Stimulated activated naive CD4-positive, alpha-beta T cell (primary cell): ENCODE measurements at places on chromosomes 3 and 15.

GRCh38 chr3:120064641-120065040 lies 29.6 kb downstream of the GSK3B start:
- DNase-seq, result no peak

GRCh38 chr15:34606545-34606944 lies 23.1 kb upstream of the GOLGA8B start:
- no peak for DNase-seq

GRCh38 chr3:73719413-73719851 lies 94.7 kb upstream of the PDZRN3 start:
- no peak for DNase-seq

- DNase-seq, result no peak
These were observed 37.1 kb upstream of the XRN1 start for GRCh38 chr3:142484912-142485435.

DNA sequence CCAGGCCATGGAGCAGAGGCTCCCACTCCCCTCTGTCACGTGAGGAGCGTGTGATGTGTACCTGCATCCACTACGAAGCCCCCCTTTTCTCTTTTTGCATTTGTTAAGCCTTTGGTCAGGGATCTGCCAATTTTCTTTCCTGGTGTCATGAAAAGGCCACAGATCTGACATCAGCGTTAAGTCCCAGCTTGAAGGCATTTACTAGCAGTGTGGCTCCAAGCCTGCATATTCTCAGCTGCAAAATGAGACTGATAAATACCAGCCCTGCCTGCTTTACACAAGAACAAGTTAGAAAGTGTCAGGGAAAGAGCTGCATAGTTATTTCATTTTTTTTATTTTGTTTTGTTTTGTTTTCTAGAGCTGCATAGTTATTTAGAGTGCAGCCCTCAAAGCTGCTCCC lies 2.3 kb upstream of the ANKRD63 start:
- DNase-seq, result no peak

GRCh38 chr15:57306944-57307411 lies 69.3 kb upstream of the CGNL1 start:
- DNase-seq, result no peak

- no peak for DNase-seq
These were observed 72.1 kb upstream of the PHLDB2 start for GRCh38 chr3:111786922-111787321.

- DNase-seq, result no peak
These were observed 10.2 kb upstream of the GATA2 start for GRCh38 chr3:128503164-128503651.

GRCh38 chr3:134985864-134986715 lies 191.0 kb downstream of the EPHB1 start:
- DNase-seq, result no peak

DNA sequence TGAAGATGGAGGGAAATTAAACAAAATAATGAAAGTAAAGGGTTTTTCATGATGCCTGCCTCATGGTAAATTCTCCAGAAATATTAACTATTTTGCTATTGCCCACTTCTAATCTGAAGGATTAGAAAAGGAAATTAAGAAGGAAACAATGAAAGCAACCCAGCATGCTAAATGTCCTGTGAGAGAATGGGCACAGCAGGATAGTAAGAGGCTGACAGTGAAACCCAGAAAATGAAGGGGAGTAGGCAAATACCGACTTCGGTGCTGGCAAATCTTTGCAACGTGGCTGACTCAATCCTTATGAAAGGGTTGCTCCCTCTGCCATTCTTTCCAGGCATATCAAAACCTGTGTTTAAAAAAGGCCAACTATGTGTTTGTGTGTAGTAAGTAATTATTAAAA lies 147.5 kb upstream of the SYNPR start:
- no peak for DNase-seq

DNA sequence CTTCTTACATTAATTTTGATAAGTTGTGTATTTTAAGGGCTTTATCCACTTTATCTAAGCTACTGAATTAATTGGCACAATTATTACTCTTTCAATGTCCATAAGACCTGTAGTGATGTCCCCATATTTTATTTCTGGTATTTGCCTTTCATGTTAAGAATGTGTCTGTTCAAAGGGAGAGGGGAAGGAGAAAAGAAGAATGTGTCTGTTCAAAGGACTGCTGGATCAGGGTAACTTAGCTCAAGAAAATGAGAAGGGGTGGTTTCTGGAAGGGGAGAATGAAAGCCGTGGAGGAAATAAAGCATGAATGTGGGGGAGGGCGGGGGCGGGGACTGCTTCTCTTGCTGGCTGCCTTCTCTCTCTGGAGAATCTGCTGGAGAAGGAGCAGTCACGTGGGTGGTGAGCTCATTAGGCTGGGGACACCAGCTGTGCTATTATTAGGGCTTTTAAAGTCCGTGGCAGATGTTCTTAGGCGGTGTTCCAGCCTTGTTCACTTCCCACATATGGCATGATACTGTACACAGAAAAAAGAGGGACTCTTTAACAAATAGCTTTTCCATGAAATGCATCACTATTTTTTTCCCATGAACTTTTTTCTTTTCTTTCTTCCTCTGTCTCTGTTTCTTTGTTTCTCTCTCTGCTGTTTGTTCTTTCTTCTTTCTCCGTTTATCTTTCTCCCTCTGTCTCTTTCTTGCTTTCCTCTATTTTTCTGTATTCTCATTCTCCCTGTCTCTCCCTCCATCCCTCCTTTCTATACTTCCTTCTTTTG lies 63.7 kb upstream of the ULK4 start:
- DNase-seq, result no peak

DNA sequence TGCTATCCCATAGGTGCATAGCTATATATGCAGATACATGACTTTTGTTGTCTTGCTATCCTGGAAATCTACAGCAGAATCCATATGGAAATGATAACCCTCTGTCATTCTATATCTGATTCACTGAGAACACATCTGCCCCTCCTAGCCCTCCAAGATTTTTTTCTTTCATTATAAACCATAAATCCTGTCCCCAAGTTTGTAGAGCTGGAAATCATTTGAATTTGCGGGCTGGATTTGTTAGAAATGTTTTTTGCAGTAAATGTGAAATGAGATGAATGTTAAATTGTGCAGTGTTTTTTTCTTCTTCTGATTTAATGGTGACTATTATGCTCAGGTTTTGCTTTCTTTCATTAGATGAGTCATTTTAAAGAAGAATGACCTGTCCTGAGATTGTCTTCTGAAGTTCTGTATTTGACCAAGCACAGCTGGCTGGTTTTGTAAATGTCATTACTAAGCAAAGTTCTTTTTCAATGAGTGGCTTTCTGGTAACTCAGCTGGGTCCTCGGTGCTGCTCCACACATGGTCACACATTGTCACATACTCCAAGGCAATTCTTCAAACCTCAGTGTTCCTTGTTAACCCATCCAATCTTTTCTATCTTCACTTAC lies 25.3 kb upstream of the ABHD17C start:
- no peak for DNase-seq

GRCh38 chr3:12299026-12299425 lies 10.2 kb downstream of the PPARG start:
- DNase-seq, result no peak

- no peak for DNase-seq
These were observed 28.3 kb upstream of the LYZL4 start for GRCh38 chr3:42438758-42439157.

DNA sequence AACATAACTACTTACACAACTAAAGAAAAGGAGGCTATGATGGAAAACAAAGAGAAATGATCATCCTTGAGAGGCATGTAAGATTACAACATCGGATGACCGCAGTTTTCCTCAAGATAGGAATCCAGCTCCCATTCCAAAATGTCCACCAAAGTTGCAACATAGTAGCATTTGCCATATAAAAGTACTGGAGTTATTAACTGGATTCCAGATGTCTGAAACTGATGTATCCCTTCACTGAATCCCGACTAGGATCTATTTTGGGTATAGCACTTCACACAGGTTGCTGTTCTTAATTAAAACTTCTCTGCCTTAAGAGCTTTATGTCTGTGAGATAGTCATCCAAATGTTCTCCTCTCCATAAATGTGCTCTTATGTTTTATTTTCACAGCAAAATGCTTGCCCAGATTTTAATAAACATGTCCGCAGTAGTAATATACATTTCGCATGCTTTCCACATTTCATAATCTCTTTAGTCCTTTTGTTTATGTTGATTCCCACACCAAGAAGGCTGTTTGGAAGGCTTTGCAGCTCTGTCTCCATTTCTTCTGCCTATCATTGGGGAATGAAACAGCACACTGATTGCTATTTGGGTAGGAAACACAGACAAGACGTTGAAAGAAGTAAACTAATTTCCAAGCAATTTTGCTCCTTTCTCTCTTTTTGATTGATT lies 716.5 kb upstream of the CFAP20DC start:
- DNase-seq, result no peak

GRCh38 chr3:65819896-65820295 lies 218.8 kb downstream of the MAGI1 start:
- DNase-seq, result no peak

DNA sequence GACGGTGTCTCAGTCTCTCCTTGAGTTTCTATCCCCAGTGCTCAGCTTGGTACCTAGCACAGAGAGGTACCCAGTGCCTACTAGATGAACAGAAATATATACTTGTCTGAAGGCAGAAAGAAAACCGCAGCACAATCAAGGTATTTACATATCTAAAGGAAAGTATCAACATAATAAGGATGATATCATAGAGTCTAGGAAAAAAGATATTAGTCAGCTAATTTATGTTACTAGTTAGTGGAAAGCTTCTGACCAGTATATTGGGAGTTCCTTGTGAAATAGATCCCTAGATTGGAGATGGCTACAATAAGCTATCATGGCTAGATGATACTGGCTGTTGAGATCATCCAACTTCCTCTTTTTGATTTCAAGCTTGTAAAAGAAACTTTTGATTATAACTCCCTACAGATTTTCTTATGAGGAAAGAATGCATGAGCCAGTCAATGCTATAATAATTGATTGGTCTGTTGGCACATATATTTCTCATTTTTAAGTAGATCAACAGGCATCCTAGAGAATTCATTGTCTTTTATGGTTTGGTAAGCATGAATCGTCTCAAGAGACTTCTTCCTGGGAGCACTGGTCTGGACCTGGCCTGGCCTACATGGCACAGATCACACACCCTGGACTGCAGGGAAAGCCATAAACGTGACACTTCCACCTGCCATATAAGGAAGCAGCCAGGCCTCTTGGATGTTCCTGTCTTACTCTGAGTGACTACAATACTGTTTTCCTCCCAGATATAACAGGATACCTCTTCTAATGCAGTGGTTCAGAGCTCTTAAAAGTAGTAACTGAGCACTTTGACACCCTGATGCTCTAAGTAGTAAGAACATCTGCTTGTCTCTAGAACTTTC lies 60.7 kb downstream of the IMPG2 start:
- DNase-seq, result no peak

- no peak for DNase-seq
These were observed 2.7 kb downstream of the RFTN1 start for GRCh38 chr3:16510620-16511319.

DNA sequence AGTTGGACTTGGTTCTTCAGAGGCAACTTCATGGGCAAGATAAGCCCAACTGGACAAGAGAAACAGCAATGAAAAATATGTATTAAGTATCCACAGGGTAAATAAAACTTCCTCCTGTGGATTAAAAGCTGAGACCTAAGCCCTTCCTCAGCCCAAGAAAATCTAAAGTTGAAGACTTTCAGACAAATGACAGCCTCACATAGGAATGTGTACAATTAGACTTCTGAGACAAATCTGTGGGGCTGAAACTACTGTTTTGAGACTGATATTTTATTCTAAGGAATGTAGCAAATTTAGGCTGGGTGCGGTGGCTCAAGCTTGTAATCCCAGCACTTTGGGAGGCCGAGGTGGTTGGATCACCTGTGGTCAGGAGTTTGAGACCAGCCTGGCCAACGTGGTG lies 74.2 kb upstream of the IL12A start:
- DNase-seq, result no peak

DNA sequence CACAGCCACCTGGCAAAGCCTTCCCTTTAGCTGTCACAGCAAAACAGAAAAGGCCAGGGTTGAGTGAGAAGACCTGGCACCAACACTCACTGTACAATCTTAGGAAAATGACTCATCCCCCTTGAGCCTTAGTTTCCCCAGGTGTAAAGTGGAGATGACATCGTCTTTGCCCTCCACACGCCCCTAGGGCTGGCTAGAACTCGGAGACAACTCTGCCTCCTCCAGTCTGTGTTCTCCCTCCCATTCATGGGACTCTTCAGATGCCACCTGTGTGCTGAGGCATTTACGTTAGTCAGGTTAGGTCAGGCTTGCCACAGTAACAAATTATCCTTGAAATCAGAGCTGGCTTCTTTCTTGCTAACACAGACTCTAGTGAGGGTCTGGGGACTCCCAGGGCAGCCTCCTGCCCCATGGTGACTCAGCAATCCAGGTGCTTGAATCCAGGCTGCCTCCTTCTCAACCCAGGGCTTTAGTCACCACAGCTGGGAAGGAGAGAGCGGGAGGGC lies 252.6 kb downstream of the PLCL2 start:
- DNase-seq, result no peak

DNA sequence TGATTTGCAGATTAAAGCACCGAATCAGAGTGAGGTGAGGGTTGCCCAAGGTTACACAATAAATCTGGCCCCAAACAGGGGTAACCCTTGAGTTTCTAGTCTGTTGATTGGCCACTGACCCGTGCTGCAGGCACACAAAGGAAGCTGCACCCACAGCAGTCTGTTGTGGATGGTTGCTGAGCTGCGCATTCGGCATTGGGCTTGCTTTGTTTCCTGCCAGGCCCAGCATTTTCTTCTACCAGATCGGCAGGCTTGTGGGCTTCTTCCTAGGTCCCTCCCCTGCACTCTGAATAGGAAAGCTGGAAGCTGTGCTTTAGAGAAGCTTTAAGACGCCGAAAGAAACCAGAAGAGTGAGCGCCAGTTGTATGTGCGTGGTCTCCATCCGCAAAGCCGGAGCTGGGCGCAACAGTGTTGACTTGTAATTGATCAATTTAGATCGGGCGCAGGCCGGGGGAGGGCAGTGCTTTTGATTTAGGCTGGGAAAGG lies 12.1 kb downstream of the B3GNT5 start:
- DNase-seq, result no peak

DNA sequence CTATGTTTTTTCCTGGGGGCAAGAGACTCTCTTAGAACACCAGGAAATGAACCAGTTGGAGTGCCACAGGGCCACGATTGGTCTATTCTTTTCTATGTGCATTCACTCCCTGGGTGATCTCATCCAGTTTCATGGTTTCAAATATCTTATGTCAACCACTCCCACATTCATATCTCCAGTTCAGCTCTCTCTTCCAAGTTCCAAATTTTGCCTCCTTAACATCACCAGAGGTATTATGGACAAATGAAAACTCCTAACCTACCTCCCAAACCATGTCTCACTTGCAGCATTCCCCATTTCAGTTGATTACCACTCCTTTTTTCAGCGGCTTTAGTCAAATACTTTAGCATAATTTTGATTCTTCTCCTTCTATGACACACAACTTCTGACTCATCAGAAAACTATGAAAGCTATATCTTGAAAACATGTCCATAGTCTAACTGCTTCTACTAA lies 203.1 kb upstream of the SEMA6D start:
- DNase-seq, result no peak

GRCh38 chr3:101685050-101685400 lies 1.5 kb downstream of the RPL24 start:
- no peak for DNase-seq

DNA sequence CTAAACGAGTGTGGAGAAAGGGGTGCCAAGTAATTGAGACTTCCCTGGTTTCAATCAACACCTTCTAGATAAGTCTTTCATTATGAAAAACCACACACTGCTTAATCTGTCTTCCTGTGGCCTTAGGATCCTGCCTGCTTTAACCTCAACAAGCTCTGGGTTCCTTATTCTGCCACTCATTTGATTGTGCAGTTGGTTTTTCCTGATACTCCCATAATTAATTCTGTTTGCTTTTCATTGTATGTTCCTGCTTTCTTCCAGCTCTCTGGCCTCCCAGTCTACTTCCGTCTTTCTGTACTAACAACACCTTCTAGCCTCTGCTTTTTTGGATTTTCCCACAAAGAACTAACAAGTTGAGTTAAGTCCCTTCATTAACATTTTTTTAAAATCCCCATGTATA lies 20.2 kb upstream of the GCNT3 start:
- no peak for DNase-seq
